ENCODE measurements at places on chromosomes 6 and 20.

- no peak for DNase-seq
Observed at GRCh38 chr6:14366872-14367271, 249.3 kb downstream of the CD83 start.

DNA sequence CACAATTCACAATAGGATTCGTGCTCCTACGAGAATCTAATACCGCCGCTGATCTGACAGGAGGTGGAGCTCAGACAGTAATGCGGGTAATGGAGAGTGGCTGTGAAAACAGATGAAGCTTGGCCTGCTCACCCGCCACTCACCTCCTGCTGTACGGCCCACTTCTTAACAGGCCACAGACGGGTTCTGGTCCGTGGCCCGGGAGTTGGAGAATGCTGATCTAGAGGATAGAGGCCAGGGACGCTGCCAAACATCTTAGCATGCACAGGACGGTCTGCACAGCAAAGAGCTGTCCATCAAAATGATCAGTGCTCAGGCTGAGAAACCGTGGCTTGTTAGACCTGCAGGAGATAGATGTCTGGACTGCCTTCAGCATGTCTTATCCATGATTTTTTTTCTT, 186.4 kb downstream of the SASH1 start:
- DNase-seq, result no peak

DNA sequence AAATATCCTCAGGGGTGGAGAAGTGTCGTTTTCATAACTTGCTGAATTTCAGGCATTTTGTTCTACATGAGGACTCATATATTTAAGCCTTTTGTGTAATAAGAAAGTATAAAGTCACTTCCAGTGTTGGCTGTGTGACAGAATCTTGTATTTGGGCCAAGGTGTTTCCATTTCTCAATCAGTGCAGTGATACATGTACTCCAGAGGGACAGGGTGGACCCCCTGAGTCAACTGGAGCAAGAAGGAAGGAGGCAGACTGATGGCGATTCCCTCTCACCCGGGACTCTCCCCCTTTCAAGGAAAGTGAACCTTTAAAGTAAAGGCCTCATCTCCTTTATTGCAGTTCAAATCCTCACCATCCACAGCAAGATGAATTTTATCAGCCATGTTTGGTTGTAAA, 20.3 kb upstream of the MAPK13 start:
- no peak for DNase-seq

- DNase-seq, result no peak
Observed at GRCh38 chr20:43554369-43554768, 4.5 kb upstream of the SGK2 start.

DNA sequence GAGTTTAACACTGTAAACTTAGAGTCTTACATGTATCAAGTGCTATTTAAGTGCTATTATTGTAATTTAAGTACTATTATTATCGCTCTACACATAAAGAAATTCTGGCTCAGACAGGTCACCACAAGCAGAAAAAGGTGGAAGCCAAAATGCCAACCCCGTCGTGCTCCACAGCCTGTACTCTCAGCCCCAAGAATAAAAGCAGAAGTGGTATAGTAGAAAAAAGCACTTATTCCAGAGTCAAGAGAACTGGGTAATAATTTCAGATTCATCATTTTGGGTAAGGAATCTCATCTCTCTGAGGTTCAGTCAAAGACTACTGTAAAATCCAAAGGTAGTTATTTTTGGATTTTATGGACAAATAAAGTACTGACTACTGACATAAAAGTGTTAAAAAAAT, 943 bp downstream of the ZUP1 start:
- no peak for DNase-seq

GRCh38 chr6:128131566-128131965, 230.7 kb upstream of the THEMIS start:
- DNase-seq, result no peak

- DNase-seq, result no peak
Observed at GRCh38 chr6:147603392-147604081, 95.0 kb downstream of the SAMD5 start.

DNA sequence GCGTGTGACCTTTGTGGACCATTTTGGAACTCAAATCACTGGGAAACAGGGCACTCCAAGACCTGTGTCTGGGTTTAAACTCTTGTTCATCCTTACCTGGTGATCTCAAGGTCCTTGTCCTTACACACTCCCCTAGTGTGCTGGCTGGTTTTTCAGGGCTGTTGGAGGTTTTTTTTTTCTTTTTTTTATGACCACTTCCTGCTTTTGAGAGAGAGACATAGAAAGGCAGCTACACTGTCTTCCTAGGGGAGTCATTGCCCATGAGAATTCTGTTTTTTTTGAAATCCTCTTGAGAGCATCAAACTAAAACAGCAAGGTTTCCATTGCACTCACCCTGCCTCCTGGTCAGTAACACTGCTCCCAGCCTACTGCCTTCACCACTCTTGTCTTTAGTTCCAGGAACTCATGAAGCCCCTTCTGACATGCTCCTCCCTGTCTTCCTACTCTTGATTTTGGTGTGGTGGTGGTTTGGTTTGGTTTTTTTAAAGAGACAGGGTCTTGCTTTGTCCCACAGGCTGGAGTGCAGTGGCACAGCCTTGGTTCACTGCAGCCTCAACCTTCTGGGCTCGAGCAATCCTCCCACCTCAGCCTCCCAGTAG, 28.6 kb downstream of the PRPH2 start:
- DNase-seq, result no peak

DNA sequence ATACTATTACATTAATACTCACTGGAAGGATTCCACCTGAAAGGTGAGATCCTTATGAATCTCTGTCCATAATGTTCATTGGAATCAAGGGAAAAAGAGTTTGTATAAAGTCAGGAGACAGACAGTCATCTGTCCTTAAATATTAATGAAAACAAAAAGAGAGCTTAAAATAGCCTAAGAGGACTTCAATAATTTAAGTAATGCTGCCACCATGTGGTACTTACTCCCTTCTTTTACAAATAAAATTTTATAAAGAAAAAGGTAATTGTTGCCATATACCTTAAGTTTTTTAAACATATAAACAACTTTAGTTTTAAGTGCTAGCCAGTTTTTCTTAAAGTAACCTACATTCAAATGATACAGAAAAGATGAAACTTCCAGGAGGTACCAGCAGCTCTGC, 5.1 kb downstream of the BLOC1S5 start:
- no peak for DNase-seq

GRCh38 chr6:140609956-140610355, 1235.5 kb upstream of the CITED2 start:
- DNase-seq, result no peak

DNA sequence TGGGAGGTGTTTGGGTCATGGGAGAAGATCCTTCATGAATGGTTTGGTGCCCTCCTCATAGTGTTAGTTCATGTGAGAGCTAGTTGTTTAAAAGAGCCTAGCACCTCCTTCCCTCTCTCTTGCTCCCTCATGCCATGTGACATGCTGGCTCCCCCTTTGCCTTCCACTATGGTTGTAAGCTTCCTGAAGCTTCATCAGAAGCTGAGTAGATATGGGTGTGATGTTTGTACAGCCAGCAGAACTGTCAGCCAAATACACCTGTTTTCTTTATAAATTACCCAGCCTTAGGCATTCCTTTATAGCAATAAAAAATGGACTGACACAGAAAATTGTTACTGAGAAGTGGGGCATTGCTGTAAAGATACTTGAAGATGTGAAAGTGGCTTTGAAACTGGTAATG, 731.1 kb upstream of the FLRT3 start:
- DNase-seq, result no peak

- DNase-seq, result no peak
Observed at GRCh38 chr6:124866040-124866439, 96.2 kb upstream of the RNF217 start.

DNA sequence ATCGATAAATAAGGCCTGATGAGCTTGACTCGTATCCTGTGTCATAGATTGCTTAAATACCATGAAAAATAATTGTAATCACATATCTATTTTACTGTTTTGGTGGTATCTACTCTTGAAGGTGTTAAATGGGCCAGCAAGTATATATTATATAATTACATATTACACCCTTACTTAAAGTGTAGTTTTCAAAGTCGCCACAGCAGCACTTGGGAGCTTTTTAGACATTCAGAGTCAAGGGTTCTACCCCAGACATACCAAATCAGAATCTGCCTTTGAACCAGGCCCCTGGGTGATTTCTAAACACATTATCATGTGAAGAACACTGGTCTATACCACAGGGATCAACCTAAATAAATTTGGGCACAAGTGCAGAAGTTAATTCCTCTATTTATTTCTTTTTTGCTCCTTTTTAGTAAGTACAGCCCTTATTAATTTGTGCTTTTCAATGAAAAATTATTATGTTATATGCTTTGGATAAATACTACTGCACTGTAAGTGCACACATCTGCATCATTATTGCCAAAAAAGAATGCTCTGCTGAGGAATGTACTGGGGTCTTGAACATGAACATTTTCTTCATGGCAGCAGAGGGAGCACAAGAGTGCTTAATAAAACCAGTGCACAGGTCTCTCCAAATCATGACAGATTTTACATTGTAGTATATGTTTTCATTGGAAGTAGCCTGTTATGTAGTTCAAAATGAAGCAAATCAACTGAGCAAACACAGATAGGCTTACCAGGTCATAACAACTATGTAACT, 3.1 kb upstream of the ATXN1 start:
- peak; percentile 69 for DNase-seq
